ENCODE measurements at places on chromosomes 12 and 14. TPM values are rescaled to one million over a fixed set of nuclear protein-coding genes. Genes with fewer than 3 reads are reported as not detected.

Gene PLEKHG7
- not detected for total RNA-seq

Gene MAX
- total RNA-seq = 75.1 TPM

Gene TEAD4
- 3.7 TPM for total RNA-seq

Gene MED6
- total RNA-seq = 48.9 TPM

Gene PLEKHD1
- total RNA-seq = not detected

Gene RNASE7
- not detected for total RNA-seq

Gene SERPINA10
- not detected for total RNA-seq

Gene FGD4
- 0.17 TPM for total RNA-seq

Gene RHEBL1
- 15.2 TPM for total RNA-seq

Gene FICD
- 3.4 TPM for total RNA-seq

Gene TAC3
- not detected for total RNA-seq

Gene FOXM1
- total RNA-seq = 74.6 TPM

Gene TOMM20L
- total RNA-seq = not detected

Gene GLIPR1L2
- total RNA-seq = 0.35 TPM

Gene SH2B3
- 21.3 TPM for total RNA-seq

Gene TMEM19
- 11.1 TPM for total RNA-seq

Gene TSHR
- not detected for total RNA-seq

Gene SLC25A47
- total RNA-seq = not detected

Gene CD163L1
- total RNA-seq = not detected

Gene TESPA1
- total RNA-seq = 45.1 TPM

Gene SLC38A4
- not detected for total RNA-seq

Gene LBHD2
- total RNA-seq = not detected

Gene KLHL33
- 0.10 TPM for total RNA-seq

Gene ERH
- 348 TPM for total RNA-seq

Gene PROX2
- total RNA-seq = 0.41 TPM

Gene ABCC9
- total RNA-seq = not detected

Gene CELA1
- total RNA-seq = 0.29 TPM

Gene WDHD1
- 62.9 TPM for total RNA-seq

Gene NXPH4
- 0.25 TPM for total RNA-seq

Gene LMNTD1
- not detected for total RNA-seq

Gene LIMA1
- total RNA-seq = 15.9 TPM
